ENCODE measurements at places on chromosomes 2 and 18.

DNA sequence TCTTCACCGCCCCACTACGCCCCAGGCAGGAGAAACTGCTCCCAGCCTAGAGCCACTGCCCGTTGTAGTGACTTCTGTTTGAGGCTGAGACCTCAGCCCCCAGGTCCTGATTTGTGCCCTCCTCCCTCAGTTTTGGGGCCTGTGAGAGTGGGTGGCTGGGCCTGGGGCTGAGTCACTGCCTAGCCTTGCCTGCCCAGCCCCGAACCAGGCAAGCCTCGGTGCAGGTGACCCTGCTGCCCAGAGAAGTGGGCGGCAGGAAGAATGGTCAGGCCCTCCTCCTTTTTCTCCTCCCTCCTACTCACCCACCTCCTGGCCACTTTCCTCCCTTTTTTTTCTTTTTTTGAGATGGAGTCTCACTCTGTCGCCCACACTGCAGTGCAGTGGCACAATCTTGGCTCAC is 66.6 kb downstream of the ZFP36L2 start:
- peak; percentile 45 for DNase-seq

DNA sequence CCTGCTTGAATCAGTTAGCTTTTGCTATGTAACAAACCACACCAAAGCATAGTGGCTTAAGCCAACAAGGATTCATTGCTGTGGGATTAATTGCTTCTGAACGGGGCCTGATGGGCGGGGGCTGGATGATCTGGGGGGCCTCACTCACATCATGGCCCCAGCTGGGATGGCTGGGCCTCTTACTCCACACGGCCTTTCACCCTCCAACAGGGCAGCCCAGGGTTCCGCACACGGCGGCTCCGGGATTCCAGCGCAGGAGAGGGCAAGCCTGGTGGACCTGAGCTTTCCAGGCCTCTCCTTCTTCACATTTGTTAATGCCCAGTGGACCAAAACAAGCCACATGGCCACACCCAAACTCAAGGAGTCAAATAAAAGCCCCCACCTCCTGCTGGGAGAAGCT is 86.3 kb upstream of the PHLPP1 start:
- DNase-seq, result no peak

GRCh38 chr2:36394804-36395203 is 39.2 kb downstream of the CRIM1 start:
- no peak for DNase-seq

DNA sequence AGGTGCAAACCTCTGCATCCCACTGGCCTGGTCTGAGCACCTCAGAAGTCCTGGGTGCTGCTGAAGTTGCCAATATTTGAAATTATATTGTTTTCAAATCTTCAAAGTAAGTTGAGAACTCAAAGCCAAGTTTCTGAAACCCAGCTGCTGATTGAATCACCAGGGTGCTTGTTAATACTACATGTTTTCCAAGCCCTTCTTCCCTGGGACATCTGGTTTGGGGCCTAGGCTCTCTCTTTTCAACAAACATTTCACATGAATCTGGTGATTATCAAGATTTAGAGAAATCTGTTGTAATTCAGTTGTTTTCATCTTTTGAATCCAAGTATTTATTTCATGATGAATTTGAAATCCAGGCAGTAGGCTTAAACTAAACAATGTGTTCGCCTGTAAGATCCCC is 24.4 kb downstream of the MLPH start:
- no peak for DNase-seq

DNA sequence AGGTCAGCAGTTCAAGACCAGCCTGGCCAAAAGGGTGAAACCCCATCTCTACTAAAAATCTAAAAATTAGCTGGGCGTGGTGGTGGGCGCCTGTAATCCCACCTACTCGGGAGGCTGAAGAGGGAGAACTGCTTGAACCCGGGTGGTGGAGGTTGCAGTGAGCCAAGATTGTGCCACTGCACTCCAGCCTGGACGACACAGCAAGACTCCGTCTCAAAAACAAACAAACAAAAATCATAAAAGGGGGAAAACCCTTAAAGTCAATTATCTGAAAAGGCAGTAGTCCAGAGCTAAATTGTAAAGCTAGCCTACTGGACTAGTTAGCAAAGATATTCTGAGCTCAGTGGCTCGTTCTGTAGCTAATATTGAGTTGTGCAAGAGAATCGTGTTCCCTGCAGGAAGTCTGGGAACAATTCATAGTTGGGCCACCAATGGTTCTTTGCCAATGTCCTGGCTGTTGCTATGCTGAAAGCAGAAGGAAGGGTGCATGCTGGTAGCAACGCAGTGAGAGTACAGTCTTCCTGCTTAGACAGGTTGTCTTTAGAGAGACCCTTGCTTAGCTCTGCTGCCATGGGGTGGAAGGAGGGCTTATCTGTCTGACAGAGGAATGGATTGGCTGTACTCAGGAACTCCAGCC is 4.3 kb downstream of the TGOLN2 start:
- DNase-seq, result no peak

DNA sequence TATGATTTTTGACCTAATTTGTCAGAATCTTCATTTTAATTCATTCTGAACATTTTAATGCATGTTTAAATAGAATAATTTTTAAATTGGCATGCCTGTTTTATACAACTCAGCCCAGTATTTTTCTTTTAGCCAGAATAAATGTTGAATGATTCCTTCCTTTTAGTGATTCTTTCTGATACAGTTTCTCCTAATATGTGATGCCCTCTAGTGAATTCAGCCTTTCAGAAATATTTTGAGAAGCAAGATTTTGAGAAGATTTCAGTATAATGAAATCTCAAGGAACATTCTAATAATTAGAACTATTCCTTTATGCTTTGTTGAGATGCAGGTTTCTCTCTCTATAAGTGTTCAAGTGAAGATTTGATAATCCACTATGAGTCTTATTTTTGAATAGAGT is 28.5 kb downstream of the LCLAT1 start:
- DNase-seq, result no peak

- no peak for DNase-seq
Observed at GRCh38 chr2:201383136-201383535, 26.0 kb upstream of the FLACC1 start.

GRCh38 chr2:169525434-169525833 is 15.9 kb downstream of the KLHL41 start:
- DNase-seq, result no peak

- DNase-seq, result no peak
Observed at GRCh38 chr2:226115832-226116200, 683.8 kb downstream of the IRS1 start.

DNA sequence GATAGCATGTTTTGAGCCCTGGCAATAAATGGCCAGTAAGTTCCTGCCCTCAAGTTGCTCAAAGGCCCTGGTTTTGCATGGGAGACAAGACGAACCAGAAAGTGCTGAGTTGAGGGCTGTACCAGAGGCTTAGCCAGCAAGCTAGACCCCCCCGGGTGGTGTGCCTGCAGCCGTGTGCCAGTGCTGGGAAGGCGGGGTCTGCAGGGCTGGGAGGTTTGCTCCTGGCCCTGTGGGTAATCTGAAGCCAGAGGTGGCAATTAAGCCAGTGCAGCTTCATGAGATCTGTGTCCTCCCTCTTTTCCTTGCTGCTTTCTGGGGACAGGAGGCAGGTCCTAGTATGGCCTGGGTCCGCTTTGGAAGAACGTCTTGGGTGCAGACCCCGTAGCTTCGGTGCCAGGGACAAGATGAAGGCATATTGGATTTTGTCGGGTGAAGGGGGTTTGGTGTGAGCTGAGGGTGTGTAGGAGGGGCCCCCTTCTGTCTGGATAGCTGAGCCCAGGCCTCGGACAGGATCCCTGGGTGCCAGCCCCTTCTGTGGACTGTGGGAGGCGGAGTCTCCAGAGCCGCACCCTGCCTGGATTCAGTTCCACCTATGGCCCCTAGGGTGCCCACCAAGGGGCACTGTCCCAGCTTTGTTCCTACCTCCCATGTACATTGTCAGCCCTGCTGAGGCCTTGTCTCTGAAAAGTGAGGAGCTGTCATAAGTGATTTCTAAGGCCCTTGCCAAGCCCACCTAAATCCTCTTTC is 15.6 kb downstream of the ATOH8 start:
- DNase-seq, result no peak

- no peak for DNase-seq
Observed at GRCh38 chr2:33336036-33336625, 140.3 kb upstream of the RASGRP3 start.

DNA sequence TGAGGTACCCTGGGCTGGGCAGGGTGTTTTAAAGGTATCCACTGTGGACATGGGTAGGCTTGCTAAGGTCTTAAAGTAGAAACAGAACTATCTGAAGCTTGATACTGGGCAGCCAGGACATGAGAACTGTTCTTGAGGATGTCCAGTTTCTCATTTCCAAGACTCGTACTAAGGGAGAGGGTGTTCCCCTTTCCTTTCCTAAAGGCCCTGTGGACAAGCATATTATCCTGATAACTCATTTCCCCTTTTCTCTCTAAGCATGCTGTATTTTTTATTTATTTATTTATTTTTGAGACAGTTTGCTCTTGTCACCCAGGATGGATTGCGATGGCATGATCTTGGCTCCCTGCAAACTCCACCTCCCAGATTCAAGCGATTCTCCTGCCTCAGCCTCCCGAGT is 273.6 kb downstream of the PRKCE start:
- DNase-seq, result no peak

GRCh38 chr2:142885543-142885942 is 8.1 kb downstream of the KYNU start:
- DNase-seq, result no peak

DNA sequence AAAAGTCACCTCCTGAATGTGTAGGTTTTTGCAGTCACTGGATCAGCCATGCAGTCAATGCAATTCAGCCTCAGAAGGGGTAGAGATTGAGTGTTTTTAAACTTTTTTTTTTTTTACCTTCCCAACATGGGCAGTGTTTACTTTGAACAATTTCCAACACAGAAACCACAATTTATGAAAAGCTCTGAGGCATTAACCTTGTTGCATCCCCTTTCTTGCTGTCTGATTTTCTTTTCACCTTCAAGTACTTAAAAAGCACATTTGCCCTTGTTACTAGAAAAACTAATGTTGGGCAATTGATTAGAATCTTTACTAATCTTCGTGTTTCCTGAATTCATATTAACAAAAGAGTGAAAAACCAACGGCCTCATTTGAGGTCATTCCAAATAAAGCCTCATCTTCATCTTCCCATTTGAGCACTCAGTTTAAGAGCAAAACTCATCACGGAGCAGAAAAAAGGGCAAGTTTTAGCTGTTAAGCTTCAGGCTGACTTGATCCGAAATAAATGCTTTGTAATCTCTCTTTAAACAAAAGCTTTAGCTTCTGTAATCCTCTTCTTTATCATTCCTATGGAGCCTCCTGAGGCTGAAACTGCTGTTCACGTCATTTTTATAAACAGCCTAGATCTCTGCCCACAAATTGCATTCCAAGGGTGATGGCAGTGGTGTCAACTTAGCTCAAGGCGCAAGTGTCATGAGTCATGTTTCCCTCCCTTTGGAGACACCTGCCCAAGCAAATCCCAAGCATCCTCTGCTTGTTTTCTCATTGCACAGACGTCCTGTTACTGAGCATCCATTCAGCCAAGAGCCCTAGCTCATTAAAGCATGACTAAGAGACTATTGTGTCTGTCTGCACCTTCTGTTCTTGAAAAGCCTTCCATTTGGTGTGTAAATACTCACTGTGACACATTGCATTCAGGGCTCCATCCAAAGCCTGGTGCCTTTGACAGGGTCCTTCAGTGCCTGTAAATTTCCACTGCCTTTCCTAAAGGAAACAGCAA is 107.7 kb downstream of the HNMT start:
- DNase-seq, result no peak

DNA sequence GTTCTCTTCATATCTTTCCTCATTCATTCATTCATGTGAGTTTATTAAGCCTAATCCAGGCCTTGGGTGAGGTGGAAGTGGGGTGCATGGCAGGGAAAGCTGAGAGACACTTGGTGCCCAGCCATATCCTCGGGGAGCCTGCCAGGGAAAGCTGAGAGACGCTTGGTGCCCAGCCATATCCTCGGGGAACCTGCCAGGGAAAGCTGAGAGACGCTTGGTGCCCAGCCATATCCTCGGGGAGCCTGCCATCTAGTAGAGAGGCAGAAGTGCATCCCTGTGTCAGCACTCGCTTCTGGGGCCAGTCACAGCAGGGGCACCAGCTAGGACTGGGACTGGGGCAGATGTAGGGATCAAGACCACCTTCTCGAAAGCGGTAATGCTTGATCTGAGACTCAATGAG is 39.4 kb downstream of the DDX18 start:
- DNase-seq, result no peak

DNA sequence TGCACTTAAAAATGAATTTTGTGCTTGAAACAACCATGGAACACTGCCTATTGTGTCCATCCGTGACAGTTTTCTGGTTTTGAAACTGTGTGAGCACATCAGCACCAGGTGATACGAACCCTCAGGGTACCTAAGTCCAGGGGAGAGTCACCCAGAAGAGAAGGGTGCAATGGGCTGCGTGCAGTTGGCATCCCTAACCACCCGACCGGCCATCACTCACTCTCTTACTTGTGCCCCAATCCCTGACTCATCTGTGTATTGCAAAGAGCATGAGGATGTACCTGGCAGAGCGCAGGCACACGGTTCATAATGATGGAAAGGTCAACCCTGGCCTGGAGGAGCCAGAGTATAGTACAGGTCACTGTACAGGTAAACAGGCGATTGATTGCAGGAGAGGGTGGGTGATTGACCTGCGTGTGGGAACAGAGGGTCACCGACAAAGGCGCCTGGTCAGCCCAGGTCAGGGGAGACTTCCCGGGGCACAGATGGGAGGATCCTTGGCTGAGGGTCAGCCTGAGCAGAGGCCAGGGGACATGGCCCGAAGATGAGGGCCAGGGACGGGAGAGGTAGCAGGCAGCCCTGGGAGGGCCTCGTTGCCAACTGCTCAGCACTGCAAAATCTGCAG is 160.3 kb downstream of the SEPTIN10 start:
- DNase-seq, result no peak

DNA sequence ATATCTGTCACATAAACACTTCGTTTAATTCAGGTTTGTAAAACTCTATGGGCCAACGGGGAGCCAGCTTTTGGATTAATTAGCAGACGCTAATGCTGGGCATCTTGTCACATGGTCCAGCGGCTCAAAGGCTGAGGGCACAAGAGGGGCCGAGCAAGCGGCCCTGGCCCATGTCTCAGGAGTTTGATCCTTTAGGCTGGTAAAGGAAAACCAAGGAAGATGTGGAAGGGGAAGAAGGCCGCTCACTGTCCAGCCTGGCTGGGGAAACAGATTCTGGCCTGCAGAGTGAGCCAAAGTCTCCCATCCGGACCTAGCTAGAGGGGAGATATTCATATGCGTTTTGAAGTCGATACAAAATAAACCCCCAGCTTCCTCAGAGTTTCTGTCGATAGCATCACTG is 248.6 kb upstream of the SIX2 start:
- no peak for DNase-seq

- peak; percentile 20 for DNase-seq
Observed at GRCh38 chr18:23585007-23585871, 1.1 kb downstream of the NPC1 start.

- no peak for DNase-seq
Observed at GRCh38 chr18:5461041-5461440, 82.8 kb downstream of the EPB41L3 start.

DNA sequence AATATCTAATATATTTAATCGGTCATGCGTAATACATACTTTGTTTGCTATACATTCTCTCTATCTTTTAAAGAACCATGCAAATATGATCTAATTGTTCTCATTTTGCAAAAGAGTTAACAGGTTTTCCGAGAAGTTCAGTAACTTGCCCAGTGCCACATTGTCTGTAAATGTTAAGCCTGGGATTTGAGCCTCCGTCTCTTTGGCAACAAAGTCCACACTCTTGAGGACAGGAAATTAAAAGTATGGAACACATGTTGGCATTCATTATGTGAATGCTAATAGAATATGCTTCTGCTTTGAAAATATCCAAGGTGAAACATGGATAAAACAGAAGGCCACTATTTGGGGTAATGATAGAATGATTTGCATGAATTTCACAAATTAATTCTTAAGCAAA is 85.2 kb downstream of the LRP1B start:
- DNase-seq, result no peak

GRCh38 chr2:20600756-20601325 is 50.1 kb downstream of the HS1BP3 start:
- DNase-seq, result no peak

- DNase-seq, result no peak
Observed at GRCh38 chr18:28088477-28088876, 88.5 kb downstream of the CDH2 start.

Measured in activated naive CD8-positive, alpha-beta T cell treated with anti-CD3 and anti-CD28 coated beads, Interleukin-2, amount 50 U/mL, for 24 hours (primary cell).